ENCODE measurements at places on chromosomes 1 and 21.

- no peak for DNase-seq
Observed at GRCh38 chr1:161781995-161782394, 15.9 kb downstream of the ATF6 start.

DNA sequence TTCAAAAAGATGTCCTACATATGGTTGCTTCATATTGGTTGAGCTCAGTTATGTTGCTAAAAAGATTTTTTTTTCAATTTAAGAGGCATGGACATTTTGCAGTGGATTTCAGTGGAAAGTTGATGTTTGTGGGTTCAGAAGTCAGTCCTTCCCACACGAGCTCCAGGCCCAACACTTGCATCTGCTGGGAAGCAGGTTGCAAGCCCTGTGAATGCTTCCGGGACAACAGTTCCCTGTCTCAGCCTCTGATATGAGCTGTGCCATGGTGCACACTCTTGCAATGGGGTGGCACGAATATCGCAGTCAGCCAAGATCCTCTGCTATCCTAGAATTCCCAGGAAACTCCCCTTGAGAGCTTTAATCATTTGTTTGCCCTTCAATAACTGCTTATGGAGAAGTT is 30.3 kb upstream of the ABCG1 start:
- DNase-seq, result no peak

DNA sequence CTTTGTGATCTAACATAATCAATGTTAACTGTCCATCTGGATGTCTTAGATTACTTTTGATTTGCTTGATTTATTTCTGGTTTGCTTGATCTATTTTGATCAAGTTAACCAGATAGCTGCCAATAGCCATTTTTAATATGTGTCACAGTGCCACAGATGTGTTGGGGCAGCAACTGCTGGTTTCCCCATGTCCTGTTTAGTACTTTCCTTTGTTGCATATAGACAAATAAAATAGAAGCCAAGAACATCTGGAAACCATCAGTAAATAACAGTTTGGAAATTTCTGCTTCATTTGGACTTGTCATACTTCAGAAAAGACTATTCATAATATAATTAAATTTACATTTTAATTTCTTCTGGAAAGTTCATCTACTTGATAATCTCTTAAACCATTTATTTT is 145.6 kb upstream of the C21orf91 start:
- no peak for DNase-seq

DNA sequence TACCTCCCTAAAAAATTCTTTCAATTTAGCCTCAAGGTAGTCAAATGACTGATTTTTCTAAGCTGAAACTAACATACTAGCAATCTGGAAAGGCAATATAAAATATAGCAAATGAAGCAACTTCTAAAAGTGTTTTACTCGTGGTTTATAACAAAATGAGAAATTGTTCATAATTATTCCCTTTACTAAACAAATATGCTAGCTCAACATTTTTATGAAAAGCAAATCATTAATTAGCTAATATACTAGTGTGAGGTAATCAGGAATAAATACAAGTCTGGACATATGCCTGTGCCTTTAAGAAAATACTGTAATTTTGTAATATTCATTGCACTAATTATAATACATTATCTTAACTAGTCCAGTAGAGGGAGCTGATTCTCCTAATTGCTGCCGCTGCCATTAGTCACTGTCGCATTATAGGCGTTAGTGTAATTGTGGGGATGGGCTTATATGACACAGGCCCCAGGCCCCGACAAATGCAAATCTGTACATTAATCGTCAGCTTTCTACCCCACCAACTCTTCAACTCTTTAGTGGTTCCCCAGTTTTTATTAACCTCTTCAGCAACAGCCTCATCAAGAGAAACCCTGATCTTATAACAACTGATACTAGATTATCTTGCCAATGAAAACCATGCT is 160.9 kb downstream of the GABPA start:
- DNase-seq, result no peak

DNA sequence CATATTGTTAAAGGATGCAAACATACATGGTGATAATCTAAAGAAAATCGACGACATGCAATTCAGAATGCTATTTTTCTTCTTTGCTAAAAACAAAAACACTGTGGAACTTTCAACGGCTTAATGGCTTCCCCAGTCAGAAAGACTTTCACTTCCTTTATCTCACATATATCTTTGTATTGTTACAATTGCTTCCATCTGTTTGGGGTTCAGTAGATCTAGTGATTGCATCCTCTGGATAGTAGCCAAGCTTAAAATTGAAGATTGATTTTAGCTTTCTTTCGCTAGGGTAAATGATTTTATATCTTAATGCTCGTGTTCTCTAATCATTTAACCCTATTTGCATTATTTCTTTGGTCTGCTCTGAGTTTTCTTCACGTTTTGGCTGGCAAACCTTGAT is 31.8 kb upstream of the ADAMTS1 start:
- no peak for DNase-seq

- DNase-seq, result no peak
Observed at GRCh38 chr1:64505232-64505943, 35.5 kb downstream of the CACHD1 start.

DNA sequence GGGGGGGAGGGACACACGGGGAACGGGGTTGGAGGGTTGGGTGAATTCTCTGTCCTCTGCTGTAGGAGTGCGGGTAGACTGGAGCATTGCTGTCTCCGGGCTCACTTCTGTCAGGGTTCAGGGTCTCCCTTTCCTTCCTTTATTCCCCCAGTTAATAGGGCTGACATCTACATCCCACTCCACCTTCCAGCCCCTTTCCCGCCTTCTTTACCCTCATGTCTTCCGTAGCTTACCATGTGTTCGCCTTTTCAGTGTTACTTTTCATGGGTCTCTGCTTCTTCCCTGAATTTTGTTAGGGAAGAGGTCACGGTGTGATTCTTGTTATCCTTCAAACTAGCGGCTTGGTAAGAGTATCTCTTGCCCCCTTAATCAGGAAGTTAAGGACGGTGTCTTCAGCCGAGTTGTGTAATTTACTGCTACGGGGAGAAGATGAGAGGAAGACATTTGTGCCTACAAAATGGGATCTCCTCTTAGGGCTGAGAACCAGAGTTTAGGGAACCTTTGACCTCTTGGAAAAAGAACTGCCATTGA is 917 bp downstream of the RAP1A start:
- DNase-seq, result no peak

DNA sequence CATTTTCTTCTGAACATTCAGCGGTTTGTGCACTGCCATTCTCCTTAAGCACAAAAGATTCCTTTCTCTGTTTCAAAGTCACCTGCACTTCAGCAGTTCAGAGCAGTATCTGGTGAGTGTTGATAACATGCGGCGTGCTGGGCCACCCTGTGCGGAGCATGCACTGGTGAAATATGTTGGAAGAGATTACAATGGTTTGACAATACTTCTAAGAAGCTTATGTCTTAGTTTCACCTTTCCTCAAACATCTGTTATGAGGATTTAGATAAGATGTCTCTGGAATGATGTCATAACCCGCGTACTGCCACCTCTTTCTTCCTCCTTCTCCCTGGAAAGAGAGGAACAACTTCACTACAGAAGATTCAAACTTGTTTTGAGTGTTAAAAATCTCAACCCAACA is 650.3 kb downstream of the AJAP1 start:
- no peak for DNase-seq

DNA sequence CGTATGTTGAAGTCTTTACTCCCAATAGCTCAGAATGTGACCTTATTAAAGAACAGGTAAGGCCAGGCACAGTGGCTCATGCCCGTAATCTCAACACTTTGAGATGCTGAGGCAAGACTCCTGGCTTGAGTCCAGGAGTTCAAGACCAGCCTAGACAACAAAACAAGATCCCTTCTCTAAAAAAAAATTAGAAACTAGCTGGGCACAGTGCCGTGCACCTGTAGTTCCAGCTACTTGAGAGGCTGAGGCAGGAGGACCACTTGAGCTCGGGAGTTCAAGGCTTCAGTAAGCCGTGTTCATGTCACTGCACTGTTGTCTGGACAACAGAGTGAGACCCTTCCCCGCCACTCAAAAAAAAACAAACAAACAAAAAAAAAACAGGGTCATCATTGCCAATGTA is 171.3 kb downstream of the RERE start:
- no peak for DNase-seq

- DNase-seq, result no peak
Observed at GRCh38 chr1:117575586-117576225, 30.1 kb upstream of the TENT5C start.

GRCh38 chr21:26096494-26097371 is 73.8 kb downstream of the APP start:
- no peak for DNase-seq

DNA sequence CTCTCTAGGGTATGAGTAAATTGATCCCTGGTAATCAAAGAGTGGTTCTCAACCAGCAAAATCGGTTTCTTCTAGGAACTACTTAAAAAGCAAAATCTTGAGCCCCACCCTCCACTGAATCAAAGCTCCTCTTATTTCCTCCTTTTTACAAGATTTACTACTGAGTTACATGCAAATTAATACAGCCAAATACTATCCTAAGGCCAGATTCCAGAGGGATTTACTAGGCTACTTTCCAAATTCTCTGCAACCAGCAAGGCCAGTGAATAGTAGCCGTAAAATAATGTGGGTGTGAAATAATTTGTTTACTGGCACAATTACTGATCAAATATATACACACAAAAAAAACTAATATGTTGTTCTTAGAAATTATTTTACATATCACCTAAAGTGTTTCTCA is 1583.8 kb downstream of the NCAM2 start:
- DNase-seq, result no peak

GRCh38 chr21:39197448-39198233 is 14.4 kb upstream of the PSMG1 start:
- no peak for DNase-seq

DNA sequence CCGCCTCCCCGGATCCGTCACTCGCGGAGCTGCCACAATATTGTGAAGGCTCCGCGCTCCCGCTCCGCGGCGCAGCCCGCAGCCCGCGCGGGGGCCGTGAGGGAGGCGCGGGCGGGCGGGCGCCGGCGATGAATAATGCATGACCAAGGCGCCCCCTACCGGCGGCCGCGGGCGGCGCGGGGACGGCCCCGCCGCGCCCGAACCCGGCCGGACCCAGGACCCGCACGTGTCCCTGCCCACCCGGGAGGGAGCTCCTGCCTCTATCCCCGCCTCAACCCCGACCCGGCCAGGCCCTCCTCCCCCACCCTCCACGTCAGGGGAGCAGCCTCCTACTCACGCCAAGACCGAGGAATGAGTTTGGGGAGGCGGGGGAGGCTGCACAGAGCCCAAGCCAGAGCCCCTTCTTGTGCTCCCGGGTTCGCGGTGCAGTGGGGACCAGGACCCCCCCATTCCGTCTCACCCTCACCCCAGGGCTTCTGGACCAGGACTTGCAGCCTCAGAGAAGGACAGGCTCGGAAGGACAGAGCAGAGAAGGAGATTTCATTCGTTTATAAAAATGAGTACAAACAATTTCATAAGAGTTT is 70.8 kb upstream of the CASZ1 start:
- DNase-seq, result peak; percentile 34

GRCh38 chr21:37548521-37548981 is 182.0 kb downstream of the DYRK1A start:
- DNase-seq, result no peak

- no peak for DNase-seq
Observed at GRCh38 chr1:19088717-19089442, 121.2 kb downstream of the UBR4 start.

DNA sequence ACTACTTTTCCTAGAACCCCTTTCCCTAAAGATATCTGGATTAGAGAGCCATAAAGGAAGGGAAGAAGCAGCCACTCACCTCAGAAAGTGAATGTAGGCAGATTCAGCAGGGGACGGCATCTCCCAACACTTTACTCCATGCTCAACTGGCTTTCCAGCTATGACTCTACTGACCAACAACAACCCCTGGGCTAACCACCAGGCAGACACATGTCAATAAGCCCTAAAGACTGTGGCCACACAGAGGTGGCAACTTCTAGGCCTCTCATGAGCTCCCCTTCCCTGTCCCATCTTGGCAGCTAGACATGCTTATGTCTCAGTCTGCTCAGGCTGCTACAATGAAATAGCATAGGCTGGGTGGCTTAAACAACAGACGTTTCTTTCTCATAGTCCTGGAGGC is 214.0 kb upstream of the ZP4 start:
- DNase-seq, result no peak

Measured in stimulated activated CD4-positive, alpha-beta T cell treated with anti-CD3 and anti-CD28 coated beads, Interleukin-15, amount 100 ng/mL, for 1 hour (primary cell).